CD4-positive, alpha-beta T cell treated with Interferon gamma for 1 hour (primary cell): ENCODE measurements at places on chromosomes 1 and 21.
A peak's percentile ranks its signal among the peaks of the same experiment; 100 is the strongest.

DNA sequence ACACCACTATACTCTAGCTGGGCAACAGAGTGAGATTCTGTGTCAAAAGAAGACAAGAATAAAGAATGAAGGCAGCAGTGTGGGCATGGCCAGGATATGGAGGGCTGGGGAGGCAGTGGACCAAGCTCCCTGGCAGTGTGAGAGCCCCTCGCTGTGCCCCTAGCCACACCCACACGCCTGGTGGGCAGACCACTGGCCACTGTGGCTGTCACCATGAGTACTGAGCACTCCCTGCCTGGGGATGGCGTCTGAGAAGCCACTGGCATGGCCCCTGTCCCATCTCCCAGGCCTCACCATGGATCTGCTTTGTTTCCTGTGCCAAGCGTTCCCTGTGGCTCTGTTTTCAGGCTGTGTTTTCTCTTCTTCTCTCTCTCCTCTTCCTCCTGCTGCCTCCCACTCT, 51.7 kb downstream of the STUM start:
- no peak for DNase-seq

GRCh38 chr21:14763695-14764064, 217.6 kb upstream of the SAMSN1 start:
- no peak for DNase-seq

- no peak for DNase-seq
These were observed 165.8 kb upstream of the JUN start for GRCh38 chr1:58949551-58950220.

GRCh38 chr1:241579434-241579833, 47.3 kb downstream of the KMO start:
- no peak for DNase-seq

GRCh38 chr1:107894605-107895004, 70.4 kb downstream of the VAV3 start:
- DNase-seq, result no peak

DNA sequence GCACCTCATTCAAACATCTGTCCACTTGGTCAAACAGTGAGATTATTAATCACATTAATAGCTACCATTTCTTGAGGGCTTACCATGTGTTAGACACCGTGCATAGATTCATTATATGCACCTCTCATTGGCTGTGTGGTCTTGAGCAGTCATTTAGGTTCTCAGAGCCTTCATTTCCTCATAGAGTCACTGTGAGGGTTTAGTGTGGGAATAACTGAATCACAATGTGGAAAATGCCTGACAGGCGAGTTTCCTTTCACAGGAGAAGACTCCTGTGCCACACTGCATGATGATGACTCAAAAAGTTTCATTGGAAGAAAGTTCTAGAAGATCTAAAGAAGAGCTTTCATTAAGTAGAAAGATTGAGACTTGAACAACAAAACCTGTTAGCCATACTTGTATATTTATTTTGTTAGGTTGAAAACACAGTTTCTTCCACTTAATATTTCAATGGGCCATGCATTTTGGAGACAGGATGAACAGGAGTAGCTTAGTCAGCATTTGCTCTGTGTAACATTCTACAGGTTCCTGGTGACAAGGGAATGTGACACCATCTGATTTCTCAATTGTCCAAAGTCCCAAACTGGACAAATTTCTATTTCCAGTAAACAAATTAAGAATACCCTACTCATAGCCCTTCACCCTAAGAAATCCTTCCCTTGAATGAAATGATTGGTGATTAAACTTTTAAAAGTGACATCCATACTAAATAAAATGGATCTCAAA, 45.7 kb downstream of the FYB2 start:
- DNase-seq, result no peak

DNA sequence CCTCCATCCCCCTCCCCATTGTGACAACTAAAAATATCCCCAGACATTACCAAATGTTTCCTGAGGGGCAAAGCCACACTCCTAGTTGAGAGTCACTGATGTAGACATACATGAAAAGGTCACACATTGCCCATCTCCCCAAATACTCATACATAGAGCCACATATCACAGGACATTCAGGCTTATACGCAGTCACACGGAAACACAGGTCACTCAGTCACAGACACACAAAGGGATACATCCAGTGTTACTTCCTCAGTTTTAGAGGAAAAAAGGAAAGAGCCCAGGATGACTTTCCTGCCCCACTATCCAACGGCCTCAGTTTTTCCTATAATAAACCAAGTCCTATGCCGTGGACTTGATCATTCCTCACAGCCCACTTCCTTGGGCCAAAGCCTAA, 1.9 kb downstream of the SLC39A1 start:
- DNase-seq, result no peak

DNA sequence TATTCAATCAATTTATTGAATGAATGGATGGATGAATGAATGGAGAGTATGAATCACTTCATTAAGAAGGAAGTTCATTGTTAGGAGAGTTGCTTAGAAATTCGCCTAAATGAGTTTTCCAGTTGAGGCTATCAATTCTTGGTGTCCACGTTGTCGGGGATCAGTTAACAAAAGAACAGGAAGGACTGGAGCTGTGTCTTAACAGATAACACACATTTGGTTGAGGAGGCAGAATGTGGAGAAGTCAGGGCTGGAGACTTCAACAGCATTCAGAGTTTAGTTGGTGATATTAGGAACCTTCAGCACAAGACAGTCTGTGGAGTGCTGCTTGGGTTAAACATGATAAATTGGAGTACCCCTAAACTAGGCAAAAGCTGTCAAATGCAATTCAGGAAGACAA, 33.7 kb downstream of the ZBTB18 start:
- DNase-seq, result no peak

DNA sequence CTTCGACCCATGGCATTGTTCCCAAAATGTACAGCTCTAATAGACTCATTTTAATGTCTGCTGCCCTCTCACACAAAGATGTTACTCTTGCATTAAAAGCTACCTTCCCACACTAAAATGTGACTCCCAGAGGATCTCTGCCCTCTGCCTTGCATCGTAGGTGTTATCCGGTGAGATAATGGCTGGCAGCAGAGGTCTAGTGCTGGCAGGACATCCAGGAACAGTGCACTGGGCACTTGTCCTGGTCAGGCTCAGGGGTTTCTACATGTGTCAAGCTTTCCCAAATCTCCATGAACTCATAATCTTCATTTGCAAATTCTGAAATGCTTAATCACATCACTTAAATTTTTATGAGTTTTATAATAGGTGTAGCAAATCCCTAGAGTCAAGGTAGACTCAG, 310.6 kb downstream of the LRRIQ3 start:
- DNase-seq, result no peak

- DNase-seq, result no peak
These were observed 113.8 kb downstream of the SYF2 start for GRCh38 chr1:25118546-25118945.

GRCh38 chr1:5140136-5140535, 485.7 kb downstream of the AJAP1 start:
- no peak for DNase-seq

DNA sequence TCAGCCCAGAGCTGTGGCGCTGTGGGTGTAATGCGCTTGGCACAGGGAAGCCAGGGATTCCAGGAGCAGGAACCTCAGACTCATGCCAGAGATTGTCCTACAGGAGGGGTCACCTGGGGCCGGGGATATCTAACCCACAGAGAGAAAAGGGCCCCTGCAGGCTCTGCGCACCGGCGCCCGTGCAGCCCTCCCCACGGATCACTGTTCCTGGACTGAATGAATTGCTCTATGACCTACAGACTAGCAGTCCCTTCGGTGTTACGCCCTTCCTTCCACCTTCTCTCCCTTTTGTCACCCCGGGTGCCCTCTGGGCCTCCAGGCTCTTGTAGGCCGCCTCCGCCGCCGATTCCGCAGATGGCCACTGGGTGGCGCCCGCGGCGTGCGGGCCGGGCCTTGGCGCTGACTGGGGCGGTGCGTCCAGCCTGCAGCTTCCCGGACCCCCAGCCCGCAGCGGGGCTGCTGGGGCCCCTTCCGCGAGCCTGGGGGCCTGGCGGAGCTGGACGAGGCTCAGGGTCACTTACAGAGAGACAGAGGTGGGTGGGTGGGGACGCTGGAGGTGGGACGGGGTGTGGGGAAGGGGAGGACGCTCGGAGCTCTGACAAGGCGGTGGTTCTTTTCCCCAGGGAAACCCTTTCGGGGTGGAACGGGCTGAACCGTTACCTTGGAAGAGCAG, 101.3 kb downstream of the IER5 start:
- peak; percentile 62 for DNase-seq

GRCh38 chr1:204975568-204976235, 67.3 kb upstream of the CNTN2 start:
- DNase-seq, result peak; percentile 34

DNA sequence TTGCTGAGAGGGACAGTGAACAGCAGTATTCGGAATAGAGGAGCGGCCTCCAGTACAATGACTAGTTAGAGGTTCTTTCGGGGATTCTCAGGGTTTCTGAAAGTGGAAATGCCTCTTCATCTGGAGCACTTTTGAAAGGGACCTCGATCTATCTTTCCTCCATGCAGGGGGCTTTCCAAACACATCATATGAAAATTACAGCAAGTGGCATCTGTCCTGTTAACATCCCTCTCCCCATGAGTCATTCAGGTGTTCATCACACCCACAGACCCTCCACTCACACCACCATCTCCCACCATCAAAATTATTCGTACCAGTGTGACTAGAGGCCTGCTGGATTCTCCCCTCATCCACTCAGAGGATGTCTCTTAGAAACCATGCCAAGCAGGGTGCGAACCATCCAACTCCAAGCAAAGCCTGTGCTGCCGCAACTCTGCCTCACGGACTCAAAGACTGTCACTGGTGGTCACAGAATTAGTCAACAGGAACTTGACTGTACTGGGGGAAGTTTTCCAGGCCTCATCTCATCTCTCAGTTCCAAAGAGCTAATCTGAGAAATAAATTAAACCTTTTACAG, 211.1 kb downstream of the MRPL39 start:
- DNase-seq, result no peak

DNA sequence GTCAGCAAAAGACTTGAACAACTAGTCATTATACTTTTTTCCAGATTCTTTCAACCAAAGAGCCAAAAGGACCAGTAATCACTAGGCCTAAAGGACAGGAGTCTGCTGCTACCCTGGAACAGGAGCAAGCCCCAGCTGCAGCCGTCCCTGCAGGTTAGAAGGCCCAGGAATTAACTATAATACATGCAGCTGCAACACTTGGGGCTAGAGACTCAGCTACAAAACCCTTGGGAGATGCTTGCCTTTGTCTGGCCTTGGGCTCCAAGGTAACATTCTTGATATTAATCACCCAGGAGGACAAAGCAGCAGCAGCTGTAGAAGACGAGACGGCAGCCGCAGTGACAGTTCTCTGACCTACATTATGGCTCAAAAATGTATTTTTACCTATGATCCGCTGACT, 841.2 kb upstream of the ADGRL4 start:
- DNase-seq, result no peak

DNA sequence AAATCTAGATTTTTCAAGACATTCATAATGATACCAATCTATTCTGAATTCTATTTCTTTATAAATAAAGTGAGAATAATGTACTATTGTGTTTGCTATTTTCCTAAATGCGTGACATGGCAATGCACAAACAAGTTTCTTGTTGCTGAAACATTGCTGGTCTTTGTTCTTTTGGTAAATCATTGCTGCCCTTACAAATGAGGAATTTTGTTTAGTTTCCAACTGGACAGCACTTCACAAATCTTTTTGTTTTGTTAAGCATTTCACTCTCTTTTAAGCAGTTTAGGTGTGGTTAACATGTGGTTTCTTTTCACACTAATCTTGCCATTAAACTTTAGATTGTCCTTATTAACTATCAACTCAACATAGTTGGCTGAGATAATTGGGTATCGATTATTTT, 94.6 kb downstream of the LRRC7 start:
- DNase-seq, result no peak

- DNase-seq, result no peak
These were observed 180.4 kb downstream of the FGGY start for GRCh38 chr1:59477286-59477685.

DNA sequence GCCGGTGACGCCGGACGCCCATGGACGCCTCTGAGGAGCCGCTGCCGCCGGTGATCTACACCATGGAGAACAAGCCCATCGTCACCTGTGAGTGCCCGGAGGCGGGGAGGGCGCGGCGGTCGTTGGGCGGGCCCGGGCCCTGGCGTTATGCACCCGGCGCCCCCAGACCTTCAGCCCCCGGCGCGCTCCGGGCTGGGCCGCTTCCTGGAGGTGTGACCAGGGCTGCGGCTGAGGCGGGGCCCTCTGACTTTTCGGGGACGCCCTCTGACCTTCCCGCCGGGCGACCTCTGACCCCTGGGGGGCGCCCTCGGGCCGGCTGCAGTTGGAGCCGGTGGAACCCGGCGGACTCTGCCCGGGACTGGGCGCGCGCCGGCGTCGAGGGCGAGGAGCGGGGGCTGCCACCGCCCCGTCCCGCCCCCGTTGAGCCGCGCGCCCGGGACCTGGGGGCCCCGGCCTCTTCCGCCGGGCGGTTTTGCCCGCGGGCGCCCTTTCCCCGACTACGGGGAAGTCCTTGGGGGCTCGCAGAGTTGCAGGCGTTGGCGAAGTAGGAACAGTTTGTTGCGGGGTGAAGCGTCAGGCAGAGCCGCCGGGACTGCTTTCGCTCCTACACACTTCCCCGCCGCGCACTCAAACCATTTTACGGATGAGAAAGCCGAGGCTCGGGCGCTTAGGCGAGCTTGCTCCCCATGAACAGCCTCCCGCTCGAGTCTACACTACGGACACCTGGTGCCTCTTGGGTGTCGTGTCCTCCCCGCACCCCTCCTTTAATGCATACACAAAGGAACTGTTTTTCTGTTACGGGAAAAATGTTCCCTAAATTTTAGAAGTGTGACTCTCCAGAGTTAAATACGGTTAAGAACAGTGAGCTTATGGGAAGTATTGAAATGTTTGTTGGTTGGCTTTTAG, 618 bp downstream of the TRAPPC10 start:
- DNase-seq, result peak; percentile 81

DNA sequence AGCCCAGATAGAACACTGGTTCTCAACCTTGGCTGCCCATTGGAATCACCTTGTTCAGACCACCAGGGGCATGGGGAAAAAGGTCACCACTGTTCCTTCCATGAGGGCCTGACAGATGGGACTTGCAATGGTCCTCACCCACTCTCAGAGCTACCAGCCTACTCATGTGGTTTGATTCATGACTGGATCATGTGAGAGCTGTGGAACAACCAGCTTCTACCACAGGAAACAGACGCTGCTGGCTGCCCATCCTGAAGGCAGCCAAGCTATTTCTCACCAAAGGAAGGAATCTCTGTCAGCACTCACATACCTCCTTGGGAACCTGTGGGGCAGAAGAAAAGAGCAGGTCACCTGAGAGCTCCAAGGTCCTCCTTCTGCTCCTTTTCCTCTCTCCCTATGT, 53.6 kb downstream of the CAPN8 start:
- no peak for DNase-seq

- DNase-seq, result no peak
These were observed 255.9 kb upstream of the VAMP3 start for GRCh38 chr1:7515175-7515574.

- DNase-seq, result no peak
These were observed 68.3 kb downstream of the TCP10L start for GRCh38 chr21:32516756-32517649.

DNA sequence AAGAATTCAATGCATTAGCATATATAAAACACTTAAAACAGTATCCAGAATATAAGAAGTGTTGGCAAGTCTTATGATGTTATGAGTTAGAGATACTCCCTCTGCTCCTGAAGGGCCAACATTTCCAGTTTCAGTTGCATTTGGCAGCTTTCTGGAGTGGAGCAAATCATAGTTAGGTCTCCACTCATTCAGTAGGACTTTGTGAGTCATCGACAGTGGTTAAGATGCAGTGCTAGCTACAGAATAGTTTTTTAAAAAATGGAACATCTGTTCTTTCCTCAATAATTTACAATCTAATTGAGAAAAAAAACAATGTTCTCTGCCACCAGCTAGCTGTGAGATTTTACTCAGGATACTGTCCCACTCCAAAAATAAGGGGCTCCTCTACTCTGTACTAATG, 389.1 kb downstream of the HLX start:
- no peak for DNase-seq
